ENCODE measurements at places on chromosomes 12 and 14.
A peak's percentile ranks its signal among the peaks of the same experiment; 100 is the strongest.

- no peak for DNase-seq
These were observed 268.9 kb upstream of the ATP2B1 start for GRCh38 chr12:89977405-89978085.

GRCh38 chr12:77796775-77797174 lies 33.9 kb upstream of the NAV3 start:
- DNase-seq = no peak

GRCh38 chr12:2454601-2455177 lies 340.1 kb upstream of the FKBP4 start:
- DNase-seq = no peak

DNA sequence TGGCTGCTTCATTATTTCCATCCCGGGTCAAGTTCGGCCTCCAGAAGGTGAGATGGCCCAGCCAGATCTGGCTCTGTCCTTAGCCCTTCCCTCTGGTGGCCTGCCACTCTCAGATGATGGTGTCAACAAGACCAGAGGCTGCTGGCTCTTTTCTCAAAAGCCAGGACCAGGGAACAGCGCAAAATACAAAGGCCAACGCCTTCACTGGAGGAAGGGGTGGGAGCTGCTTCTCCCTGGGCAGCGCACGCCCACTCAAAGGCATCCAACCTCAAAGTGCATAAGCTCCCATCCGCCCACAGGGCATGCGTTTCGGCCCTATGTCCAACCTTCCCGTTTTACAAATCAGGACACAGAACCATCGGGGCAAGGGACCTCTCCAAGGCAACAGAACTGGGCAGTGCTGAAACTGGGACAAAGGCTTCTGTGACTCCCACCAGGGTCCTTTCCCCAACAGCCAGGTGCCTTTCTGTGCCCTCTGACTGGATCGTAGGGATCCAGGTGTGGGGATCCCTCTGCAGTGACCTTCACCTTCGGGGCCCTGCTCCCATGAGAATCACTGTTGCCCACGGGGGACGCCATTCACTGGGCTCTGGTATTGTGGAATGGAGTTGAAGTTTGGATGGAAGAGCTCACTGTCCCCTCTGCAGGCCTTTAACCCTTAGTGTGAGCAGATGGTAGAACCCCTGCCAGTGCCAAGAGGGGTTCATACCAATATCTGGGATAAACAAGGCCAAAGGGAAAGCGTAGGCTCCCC lies 76.8 kb downstream of the NINJ2 start:
- no peak for DNase-seq

- no peak for DNase-seq
These were observed 16.8 kb downstream of the OR4K1 start for GRCh38 chr14:19947413-19948090.

GRCh38 chr12:53754633-53755264 lies 3.0 kb upstream of the CISTR start:
- DNase-seq = no peak

DNA sequence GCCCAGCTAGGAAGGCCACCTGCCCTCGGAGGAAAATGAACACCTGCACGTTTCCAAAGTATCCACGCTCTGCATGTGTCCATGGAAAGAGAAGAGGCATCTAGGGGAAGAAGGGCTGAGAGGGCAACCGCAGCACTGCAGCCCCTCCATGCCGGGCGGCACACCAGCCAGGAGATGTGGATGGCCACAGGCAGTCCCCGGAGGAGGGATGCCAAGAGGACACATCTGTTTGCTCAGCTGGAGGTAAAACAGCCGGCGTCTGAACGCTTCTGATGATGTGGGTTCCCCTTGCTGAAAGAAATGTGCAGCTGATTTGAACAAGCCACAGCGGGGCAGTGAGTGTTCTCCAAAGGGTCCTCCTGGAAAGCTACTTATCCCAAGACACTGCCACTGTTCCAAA lies 34.0 kb downstream of the CHGA start:
- no peak for DNase-seq

GRCh38 chr12:132813443-132813842 lies 15.2 kb downstream of the GOLGA3 start:
- no peak for DNase-seq

DNA sequence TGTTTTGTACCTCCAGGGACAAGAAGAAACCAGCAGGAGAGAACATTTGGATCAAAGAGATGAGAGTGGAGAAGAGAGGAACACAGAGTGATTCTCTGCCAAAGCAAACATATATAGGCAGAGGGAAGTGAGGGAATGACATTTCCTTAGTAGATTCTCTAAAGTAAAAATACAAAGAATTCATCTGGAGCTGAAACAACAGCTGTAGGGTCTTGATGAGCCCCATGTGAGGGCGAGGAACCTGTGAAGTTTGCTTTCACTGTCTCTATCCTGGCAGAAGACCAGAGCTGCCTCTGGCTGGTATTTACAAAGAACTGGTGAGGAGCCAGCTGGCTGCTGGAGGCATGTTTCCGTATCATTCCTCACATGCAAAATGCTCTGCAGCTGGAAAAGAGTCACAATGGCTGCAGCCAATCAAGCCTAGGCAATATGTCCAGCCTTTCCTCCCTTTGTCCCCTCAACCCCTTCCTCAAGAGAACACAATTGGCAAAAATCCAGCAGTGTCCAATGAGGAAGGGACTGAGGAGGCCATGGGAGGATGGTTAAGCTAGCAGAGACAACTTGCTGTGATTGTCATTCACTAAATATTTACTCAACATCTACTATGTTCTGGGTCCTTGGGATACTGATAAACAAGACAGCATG lies 122.5 kb downstream of the PHLDA1 start:
- no peak for DNase-seq

GRCh38 chr14:103830511-103831270 lies 16.7 kb downstream of the PPP1R13B start:
- DNase-seq = no peak

DNA sequence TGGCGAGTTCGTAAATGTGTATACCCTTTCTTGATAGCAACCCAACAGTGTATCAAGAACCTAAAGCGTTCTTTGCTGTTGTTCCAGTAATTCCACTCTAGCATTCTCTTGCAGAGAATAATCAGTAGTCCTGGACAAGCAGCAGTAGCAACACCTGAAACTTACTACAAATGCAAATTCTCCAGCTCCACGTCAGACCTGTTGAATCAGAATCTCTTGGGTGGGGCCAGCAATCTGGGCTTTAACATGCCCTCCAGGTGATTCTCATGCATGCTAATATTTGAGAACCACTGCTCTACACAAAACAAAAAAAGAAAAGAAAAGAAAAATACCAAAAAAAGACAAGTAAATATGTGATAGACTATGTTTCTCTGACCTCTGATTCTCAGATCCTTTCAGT lies 10.1 kb downstream of the PTGDR start:
- DNase-seq = no peak

DNA sequence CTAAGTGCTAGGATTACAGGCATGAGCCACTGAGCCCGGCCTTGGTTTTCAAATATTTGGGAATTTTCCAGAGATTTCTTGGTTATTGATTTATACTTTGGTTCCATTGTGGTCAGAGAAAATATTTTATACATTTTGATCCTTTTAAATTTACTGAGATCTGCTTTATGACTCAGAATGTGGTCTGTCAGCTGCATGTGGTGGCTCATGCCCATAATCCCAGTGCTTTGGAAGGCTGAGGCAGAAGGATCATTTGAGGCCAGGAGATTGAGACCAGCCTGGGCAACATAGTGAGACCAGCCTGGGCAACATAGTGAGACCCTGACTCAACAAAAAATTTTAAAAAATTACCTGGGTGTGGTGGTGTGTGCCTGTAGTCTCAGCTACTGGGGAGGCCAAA lies 49.8 kb downstream of the ADCK1 start:
- no peak for DNase-seq

DNA sequence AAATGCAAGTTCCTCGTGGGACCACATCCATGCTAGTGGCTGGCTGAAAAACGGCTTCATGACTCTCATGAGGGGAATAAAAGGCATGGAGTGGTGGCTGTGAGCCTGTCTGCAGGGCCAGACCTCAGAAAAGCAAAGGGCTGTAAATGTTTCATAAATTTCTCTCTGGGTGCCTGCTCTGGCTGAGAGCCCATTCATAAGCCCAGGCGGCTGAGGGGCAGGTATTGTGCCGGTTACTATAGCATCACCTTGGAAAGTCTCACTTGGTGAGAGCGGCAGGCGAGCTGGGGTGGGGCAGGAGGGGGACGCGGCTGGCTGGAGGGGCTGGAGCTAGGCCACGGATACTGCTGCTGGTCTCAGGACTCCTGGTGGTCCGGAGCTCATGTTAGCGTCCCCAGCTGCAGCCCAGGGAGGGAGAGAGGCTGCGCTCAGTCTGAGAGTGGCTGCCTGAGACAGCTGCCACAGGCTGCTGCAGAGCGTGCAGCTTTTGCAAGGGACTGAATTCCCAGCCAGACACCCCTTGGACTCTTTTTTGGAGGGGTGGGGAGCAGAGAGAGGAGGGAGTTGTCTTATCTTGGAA lies at the start of gene SLC17A8:
Gene SLC17A8 (plus strand): TSS at position 431 of the 580 bp plus-strand sequence. CDS start 318 bp downstream, outside the sequence.
- peak; percentile 57 for DNase-seq

GRCh38 chr12:41188841-41189394 lies 798 bp downstream of the PDZRN4 start:
- no peak for DNase-seq

DNA sequence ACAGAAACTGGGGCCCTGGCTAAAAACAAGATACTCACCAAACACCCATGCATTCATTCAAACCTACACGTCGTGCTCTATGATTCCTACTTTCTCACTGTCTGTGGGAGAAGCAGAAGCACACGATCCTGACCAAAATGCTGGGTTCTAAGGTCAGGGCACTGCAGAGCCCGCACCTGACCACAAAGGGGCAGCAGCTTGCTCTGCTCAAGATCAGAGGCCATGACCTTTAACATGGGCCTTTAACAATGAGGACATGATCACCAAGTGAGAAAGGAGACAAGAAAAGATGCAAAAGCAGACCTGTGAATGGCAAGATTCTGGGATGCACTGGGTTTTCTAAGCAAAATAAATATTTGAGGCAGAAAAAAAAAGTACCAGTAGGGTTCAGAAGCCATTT lies 40.1 kb upstream of the VPS33A start:
- DNase-seq = peak; percentile 54

DNA sequence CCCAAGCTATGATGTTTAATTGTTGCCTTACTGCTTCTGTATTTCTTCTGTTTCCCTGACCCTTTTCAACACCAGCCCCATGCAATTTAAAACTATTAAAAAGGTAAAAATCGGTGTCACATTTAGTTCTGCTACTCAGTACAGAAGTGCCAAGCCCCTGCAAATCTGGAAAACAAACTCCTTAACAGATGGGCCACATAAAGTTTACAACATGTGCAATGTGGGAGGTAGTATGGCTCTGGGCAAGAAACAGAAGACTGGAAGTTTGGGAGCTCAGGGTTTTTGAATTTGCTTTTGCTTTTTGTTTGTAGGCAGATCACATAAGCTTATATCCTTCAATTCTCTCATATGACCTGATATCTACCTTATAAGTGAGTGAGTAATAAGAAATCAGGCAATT lies 404.0 kb upstream of the ATP2B1 start:
- DNase-seq = no peak

DNA sequence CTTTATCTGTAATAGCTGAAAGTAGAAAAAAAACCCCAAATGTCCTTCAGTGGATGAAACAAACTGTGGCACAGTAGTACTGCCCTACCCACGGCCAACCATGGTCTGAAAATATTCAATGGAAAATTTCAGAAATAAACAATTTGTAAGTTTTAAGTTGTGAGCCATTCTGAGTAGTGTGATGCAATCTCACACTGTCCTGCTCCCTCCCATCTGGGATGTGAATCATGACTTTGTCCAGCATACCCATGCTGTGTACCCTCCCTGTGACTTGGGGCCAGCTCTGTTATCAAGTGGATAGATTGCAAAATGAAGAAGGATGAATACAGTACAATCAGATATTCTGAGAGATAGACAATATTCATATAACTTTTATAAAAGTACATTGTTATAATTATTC lies 106.2 kb downstream of the SMOC1 start:
- no peak for DNase-seq

DNA sequence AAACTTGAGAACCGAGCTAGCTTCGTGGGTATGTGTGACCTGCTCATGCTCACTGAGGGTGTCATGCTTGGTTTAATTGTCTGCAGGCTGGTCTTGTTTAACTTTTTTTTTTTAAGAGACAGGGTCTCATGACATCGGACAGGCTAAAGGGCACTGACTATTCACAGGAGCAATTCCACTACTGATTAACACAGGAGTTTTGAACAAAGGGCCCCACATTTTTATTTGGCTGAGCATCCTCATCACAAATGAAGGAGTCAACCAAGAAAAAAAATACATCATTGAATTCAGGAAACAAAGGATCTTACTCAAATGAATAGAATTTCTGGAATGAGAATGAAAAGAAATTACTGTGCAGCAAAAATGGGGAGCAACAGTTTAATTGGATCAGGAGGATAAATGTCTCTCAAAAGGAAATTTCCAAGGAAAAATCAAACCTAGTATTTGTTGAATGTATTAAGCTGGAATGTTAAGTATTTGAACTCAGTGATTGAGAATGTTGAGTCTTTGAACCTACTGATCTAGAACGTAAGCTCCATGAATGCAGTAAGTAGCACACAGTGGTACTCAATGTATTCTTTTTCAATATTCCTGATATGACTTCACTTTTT lies 20.8 kb upstream of the PYROXD1 start:
- DNase-seq = no peak

DNA sequence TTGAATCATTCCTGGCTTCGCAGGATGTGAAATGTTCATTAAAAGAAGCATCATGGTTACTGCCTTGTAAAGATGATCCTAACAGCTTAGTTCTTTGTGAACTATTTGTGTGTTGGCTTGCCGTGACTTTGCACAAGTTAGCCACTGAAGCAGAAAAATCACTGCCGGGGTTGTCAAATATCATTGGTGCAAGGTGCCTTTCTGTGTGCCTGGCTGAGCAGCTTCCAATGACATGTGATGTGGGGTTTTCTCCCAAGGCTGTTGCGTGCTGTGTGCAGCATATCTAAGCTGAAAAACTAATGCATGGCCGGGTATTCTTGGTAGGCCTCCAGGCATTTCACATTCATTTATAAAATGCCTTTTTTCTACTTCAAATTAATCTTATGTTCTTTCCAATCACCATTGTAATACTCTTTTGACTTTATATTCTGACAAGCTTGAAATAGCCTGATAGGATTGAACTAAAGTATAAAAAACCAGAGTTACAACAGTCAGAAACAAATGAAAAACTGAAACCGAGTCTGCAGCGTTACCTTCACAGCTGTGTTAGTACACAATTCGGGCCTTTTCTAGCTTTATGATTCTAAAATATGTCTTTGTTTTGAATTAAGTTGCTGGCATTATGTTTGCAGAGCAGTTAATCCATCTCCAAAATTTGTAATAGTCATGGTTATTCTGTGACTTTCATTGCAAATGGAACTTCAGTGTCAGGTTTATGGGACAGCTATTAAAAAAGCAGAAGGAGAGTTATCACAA lies 222.1 kb downstream of the SYT1 start:
- no peak for DNase-seq

DNA sequence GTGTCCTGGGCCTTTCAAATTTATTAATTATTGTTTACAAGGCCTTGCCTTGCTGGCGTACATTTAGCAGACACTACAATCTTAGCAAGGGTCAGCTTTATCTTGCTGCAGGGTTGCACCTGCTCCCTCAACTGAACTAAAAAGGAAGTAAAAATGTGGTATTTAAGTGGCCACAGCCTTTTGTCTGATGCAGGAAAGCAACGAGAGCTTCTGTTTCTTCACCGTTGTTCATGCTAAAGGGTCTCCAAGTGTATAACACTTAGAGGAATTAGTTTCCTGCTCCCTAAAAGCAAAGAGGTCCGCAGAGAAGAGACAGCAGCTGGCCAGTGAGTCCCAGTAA lies 62.8 kb upstream of the EGLN3 start:
- DNase-seq = no peak

Data from iPS-NIHi11 (cell line).